Mesothelial cell of epicardium (in vitro differentiated cells): ENCODE measurements at places on chromosomes 1 and 21. TPM values are rescaled to one million over a fixed set of nuclear protein-coding genes. Genes with fewer than 3 reads are reported as not detected.

- H3K27me3 ChIP-seq: no peaks in the 10 kb centered on the region
- H3K36me3 ChIP-seq: no peaks in the 10 kb centered on the region
- H3K4me1 ChIP-seq: peaks cover 40% of the 10 kb centered on the region
- H3K27ac ChIP-seq: no peak overlapping the region
- H3K4me3 ChIP-seq: no peak overlapping the region
Observed at GRCh38 chr1:55700359-55701130, 485.4 kb upstream of the USP24 start.

- peaks cover 20% of the 10 kb centered on the region for H3K4me1 ChIP-seq
- H3K27ac ChIP-seq: peak overlapping the region; percentile 21
- peaks cover 18% of the 10 kb centered on the region for H3K36me3 ChIP-seq
- no peak for DNase-seq
Observed at GRCh38 chr1:93354749-93355148, 9.0 kb downstream of the DR1 start.

GRCh38 chr1:22376976-22377375, 74.7 kb upstream of the ZBTB40 start:
- peaks cover 2% of the 10 kb centered on the region for H3K4me1 ChIP-seq
- DNase-seq: no peak
- H3K27me3 ChIP-seq: no peaks in the 10 kb centered on the region

DNA sequence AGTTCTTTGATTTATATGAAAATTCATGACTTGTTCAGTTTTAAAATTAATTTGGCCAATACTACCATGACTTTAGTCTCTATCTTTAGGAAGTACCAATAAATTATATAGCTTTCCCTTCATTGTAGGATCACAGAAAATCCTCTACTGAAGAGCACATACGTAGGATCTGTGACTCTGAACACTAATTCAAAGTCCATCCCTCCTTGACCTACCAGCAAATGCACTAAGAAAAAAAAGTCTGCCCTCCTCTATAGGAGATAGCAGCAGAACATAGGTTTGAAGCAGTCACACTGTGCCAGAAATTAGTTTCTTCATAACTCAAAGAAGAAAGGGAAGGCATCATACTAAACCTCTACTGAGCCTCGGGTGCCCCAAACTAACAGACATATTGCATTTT, 16.5 kb downstream of the BRWD1 start:
- H3K4me3 ChIP-seq: no peak overlapping the region
- no peak overlapping the region for H3K27ac ChIP-seq
- peaks cover 55% of the 10 kb centered on the region for H3K36me3 ChIP-seq
- no peaks in the 10 kb centered on the region for H3K27me3 ChIP-seq
- no peak for DNase-seq
- H3K4me1 ChIP-seq: no peaks in the 10 kb centered on the region

DNA sequence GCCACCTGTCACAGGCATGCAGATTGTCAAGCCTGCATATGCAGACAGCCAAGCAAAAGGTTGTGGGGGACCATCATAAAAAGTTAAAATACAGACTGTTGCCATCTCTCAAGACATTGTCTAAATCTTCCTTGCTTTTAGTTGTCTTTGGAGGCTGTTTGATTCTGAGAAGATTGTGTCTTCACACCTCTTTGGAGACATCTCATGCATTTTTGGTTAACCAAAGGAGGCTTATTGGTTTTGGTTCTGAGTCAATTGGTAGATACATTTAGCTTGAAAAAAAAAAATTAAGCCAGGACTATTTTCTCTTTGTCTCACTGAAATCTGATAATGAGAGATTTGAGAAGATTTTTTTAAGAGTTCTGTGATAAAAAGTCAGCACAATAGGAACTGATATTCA, 217.6 kb downstream of the LYPLAL1 start:
- H3K4me3 ChIP-seq: no peak overlapping the region
- no peak for DNase-seq
- H3K27ac ChIP-seq: no peak overlapping the region
- peaks cover 8% of the 10 kb centered on the region for H3K36me3 ChIP-seq

- no peak overlapping the region for H3K4me3 ChIP-seq
- no peak overlapping the region for H3K27ac ChIP-seq
- DNase-seq: no peak
- peaks cover 20% of the 10 kb centered on the region for H3K36me3 ChIP-seq
Observed at GRCh38 chr1:77594366-77595112, 87.9 kb downstream of the ZZZ3 start.

GRCh38 chr1:7208647-7209180, 423.5 kb downstream of the CAMTA1 start:
- H3K27me3 ChIP-seq: peaks cover 63% of the 10 kb centered on the region
- no peak overlapping the region for H3K27ac ChIP-seq
- no peaks in the 10 kb centered on the region for H3K36me3 ChIP-seq
- H3K4me3 ChIP-seq: no peak overlapping the region
- DNase-seq: no peak

DNA sequence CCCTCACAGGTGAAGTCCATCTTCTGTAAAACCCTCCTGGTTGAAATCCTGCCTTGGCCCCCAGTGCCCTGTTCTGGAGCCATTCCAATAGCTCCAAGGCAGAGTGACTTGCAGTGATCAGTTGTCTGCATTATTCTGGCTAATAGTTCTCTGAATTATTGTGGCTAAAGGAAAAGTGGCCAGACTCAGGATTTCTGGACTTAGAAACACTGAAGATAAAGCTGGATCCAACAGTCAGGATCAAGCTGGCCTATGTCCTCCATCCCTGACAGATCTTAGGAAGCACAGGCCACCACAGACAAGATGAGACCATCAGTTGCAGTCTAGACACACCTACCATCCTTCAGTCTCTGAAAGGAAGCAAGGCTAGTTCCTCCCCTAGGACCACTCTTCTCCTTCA, 801 bp upstream of the C2CD4D start:
- no peak for DNase-seq
- H3K27ac ChIP-seq: peak overlapping the region; percentile 88
- peak overlapping the region; percentile 74 for H3K4me3 ChIP-seq
- peaks cover 58% of the 10 kb centered on the region for H3K27me3 ChIP-seq
- H3K36me3 ChIP-seq: no peaks in the 10 kb centered on the region
- H3K4me1 ChIP-seq: peaks cover 32% of the 10 kb centered on the region

GRCh38 chr1:232287676-232288569, 342.0 kb downstream of the SIPA1L2 start:
- H3K27ac ChIP-seq: no peak overlapping the region
- H3K4me3 ChIP-seq: no peak overlapping the region
- H3K4me1 ChIP-seq: peaks cover 31% of the 10 kb centered on the region
- H3K27me3 ChIP-seq: peaks cover 1% of the 10 kb centered on the region

DNA sequence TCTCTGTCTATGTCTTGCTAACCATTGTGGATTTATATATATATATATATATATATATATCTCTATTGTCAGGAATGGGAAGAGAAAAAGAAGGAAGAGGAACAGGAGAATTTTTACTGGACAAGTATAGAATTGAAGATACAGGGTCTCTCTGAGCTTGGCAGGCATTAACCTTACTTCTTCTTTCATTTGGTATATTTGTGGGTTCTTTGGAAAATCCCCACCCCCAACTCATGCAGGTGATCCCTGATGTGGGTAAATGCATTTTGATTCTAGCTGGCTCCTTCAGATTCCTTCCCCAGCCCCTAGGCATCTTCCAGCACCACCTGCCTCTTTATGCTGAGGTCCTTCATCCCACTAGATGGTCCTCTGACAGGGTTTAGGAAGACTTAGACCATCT, 78.8 kb upstream of the TRABD2B start:
- no peak overlapping the region for H3K4me3 ChIP-seq
- DNase-seq: no peak
- H3K4me1 ChIP-seq: peaks cover 44% of the 10 kb centered on the region
- H3K27me3 ChIP-seq: peaks cover 70% of the 10 kb centered on the region

DNA sequence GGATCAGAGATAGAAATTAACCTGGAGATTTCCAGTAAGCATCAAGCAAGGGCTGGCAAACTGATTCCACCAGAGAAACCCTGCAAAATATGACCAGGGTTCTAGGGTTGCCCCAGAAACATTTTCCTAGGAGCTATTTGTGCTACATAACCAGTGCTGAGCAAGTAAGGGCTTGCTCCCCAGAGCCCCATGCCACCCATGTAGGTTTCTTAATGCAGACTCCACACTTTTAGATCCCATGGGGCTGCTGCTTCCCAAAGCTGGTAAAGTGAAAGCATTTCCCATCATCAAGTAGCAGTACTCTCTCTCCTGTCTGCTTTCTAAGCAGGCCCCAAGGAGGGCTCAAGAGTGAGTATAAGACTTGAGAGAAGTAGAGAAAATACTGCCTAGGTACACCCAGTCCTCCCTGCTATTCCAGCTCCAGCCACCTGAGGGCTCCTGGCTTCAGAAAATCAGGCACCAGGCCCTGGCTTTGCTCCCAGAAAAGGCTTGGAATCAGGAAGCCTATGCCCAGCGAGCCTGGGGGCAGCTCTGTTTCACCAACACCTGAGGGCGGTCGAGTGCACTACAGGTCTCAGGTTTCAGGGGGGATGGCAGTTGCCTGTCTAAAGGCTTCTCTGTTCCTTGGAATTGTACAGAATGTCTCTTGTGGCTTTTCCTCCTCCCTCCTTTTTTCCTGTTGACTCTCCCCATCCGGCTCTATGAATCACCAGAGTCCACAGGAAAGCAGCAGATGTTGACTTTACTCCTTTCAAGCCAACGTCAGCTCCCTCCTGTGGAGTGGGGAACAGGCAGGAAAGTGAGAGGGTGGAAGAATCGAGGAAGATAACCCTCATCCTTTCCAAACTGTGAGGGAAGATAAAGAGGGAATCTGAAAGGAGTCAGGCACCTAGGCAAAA, 6.2 kb upstream of the ANKRD35 start:
- peaks cover 23% of the 10 kb centered on the region for H3K4me1 ChIP-seq
- peak overlapping the region; percentile 27 for H3K4me3 ChIP-seq
- H3K36me3 ChIP-seq: no peaks in the 10 kb centered on the region

- peaks cover 20% of the 10 kb centered on the region for H3K4me1 ChIP-seq
- H3K27ac ChIP-seq: no peak overlapping the region
- no peaks in the 10 kb centered on the region for H3K27me3 ChIP-seq
Observed at GRCh38 chr1:44347280-44347679, 7.8 kb downstream of the ERI3 start.

DNA sequence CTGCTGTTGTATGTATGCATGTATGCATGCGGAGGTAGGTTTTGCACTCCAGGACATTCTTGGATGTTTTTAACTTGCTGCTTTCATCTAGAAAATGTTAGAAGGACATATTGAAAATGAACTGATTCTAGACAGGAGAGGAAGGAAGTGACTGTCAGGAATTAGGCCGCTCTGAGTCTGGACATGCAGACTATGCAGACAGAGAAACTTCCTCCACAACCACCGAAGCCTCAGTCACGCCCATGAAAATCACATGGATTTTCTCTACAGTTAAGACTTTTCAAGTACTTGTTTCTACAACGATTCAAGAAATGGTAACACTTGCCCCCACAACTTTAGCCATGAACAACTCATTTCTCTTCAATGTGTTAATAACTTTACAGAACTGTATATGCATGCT, 211.1 kb downstream of the SMYD3 start:
- DNase-seq: no peak
- H3K4me3 ChIP-seq: no peak overlapping the region
- no peaks in the 10 kb centered on the region for H3K27me3 ChIP-seq
- H3K27ac ChIP-seq: peak overlapping the region; percentile 48
- no peaks in the 10 kb centered on the region for H3K36me3 ChIP-seq
- H3K4me1 ChIP-seq: peaks cover 25% of the 10 kb centered on the region

GRCh38 chr1:166929911-166930310, 45.4 kb downstream of the ILDR2 start:
- no peak for DNase-seq
- no peak overlapping the region for H3K4me3 ChIP-seq
- no peaks in the 10 kb centered on the region for H3K36me3 ChIP-seq
- H3K27ac ChIP-seq: no peak overlapping the region
- H3K27me3 ChIP-seq: peaks cover 44% of the 10 kb centered on the region

- peaks cover 4% of the 10 kb centered on the region for H3K4me1 ChIP-seq
- no peaks in the 10 kb centered on the region for H3K27me3 ChIP-seq
- no peak for DNase-seq
- no peak overlapping the region for H3K4me3 ChIP-seq
- H3K36me3 ChIP-seq: no peaks in the 10 kb centered on the region
Observed at GRCh38 chr1:105632342-105633196, 1423.9 kb upstream of the PRMT6 start.

DNA sequence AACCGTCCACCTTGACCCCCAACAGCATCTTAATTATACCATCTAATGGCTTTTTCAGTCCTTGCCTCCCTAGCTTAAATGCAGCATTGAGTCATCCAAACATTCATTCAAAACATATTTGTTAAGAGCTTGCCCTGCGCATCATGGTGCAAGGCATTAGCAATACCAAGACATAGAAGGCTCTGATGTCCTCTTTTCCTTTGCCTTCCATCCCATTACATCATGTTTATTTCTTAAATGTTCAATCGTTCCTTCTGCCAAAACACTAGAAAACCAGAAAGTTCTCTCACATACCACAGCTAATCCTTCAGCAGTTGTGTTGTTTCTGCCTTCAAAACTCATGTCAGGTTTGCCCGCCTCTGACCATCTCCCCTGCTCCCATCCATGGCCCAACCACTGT, 29.8 kb upstream of the VTCN1 start:
- no peaks in the 10 kb centered on the region for H3K36me3 ChIP-seq
- H3K27me3 ChIP-seq: no peaks in the 10 kb centered on the region
- no peak overlapping the region for H3K27ac ChIP-seq
- no peak for DNase-seq
- peaks cover 30% of the 10 kb centered on the region for H3K4me1 ChIP-seq

- no peaks in the 10 kb centered on the region for H3K27me3 ChIP-seq
- peaks cover 16% of the 10 kb centered on the region for H3K4me1 ChIP-seq
- no peak for DNase-seq
- no peak overlapping the region for H3K4me3 ChIP-seq
- no peaks in the 10 kb centered on the region for H3K36me3 ChIP-seq
Observed at GRCh38 chr1:168362991-168363390, 82.3 kb downstream of the TBX19 start.

- DNase-seq: no peak
- H3K4me1 ChIP-seq: no peaks in the 10 kb centered on the region
- H3K36me3 ChIP-seq: no peaks in the 10 kb centered on the region
Observed at GRCh38 chr1:110879758-110880606, 7.0 kb downstream of the CD53 start.

GRCh38 chr1:29779146-29779545, 542.8 kb downstream of the PTPRU start:
- no peak for DNase-seq
- no peaks in the 10 kb centered on the region for H3K36me3 ChIP-seq
- H3K27me3 ChIP-seq: peaks cover 35% of the 10 kb centered on the region
- H3K4me3 ChIP-seq: no peak overlapping the region

- no peaks in the 10 kb centered on the region for H3K36me3 ChIP-seq
- peaks cover 17% of the 10 kb centered on the region for H3K4me1 ChIP-seq
- no peak overlapping the region for H3K27ac ChIP-seq
- H3K4me3 ChIP-seq: no peak overlapping the region
Observed at GRCh38 chr1:26686795-26687194, 9.0 kb upstream of the ARID1A start.

GRCh38 chr1:53393325-53393792, 65.5 kb upstream of the LRP8 start:
- H3K27me3 ChIP-seq: peaks cover 5% of the 10 kb centered on the region
- peak; percentile 92 for DNase-seq

TBX19 gene
- 2.4 to 2.9 TPM (median 2.6 TPM) in 3 replicates for total RNA-seq

FCMR gene
- not detected in 3 replicates for total RNA-seq

CELSR2 gene
- 24.9 to 27.1 TPM (median 25.0 TPM) in 3 replicates for total RNA-seq

TSPAN1 gene
- 0.51 to 0.63 TPM (median 0.52 TPM) in 3 replicates for total RNA-seq

TMEM201 gene
- total RNA-seq: 28.8 to 31.8 TPM (median 29.5 TPM) in 3 replicates

RIPK4 gene
- total RNA-seq: 14.7 to 16.0 TPM (median 15.7 TPM) in 3 replicates

KCNH1 gene
- total RNA-seq: 0.04 to 0.34 TPM (median 0.29 TPM) in 3 replicates

SLC6A17 gene
- 1.4 to 1.6 TPM (median 1.6 TPM) in 3 replicates for total RNA-seq

NUF2 gene
- 13.6 to 15.4 TPM (median 14.9 TPM) in 3 replicates for total RNA-seq

TMPRSS3 gene
- not detected in 3 replicates for total RNA-seq

ORC1 gene
- total RNA-seq: 4.4 to 4.7 TPM (median 4.5 TPM) in 3 replicates

DONSON gene
- 16.4 to 21.8 TPM (median 20.0 TPM) in 3 replicates for total RNA-seq

MMP23B gene
- total RNA-seq: 63.8 to 70.3 TPM (median 65.4 TPM) in 3 replicates

DMRTA2 gene
- 0.07 TPM in 1 of 3 replicates, not detected in the others for total RNA-seq

MYOM3 gene
- total RNA-seq: 0.11 to 0.29 TPM (median 0.13 TPM) in 3 replicates

C1orf74 gene
- total RNA-seq: 3.5 to 3.8 TPM (median 3.5 TPM) in 3 replicates

ZBTB8B gene
- 3.4 to 3.6 TPM (median 3.5 TPM) in 3 replicates for total RNA-seq

NECTIN4 gene
- 29.9 to 31.5 TPM (median 30.6 TPM) in 3 replicates for total RNA-seq

IL12RB2 gene
- 0.34 to 0.43 TPM in 2 of 3 replicates, not detected in the other for total RNA-seq

TESK2 gene
- 4.3 to 4.9 TPM (median 4.3 TPM) in 3 replicates for total RNA-seq
